ENCODE measurements at places on chromosomes 1 and 21.
A peak's percentile ranks its signal among the peaks of the same experiment; 100 is the strongest.

DNA sequence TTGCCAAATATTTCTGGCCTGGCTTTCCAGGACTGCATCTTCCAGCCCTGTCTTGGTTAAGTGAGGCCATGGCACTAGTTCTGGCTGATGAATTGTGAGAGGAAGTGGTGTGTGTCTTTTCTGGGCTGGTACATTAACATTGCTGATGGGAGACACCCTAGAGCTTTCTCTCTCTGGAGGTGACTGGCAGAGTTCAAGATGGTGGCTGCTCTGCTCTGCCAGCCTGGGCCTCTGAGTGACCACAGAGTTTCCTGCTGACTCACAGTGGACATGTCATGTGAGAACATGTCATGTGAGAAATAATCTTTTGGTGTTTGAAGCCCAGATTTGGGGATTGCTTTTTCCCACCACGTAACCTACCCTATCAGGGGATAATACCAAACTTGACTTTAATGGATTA lies 218.0 kb upstream of the KIAA0040 start:
- DNase-seq = no peak

DNA sequence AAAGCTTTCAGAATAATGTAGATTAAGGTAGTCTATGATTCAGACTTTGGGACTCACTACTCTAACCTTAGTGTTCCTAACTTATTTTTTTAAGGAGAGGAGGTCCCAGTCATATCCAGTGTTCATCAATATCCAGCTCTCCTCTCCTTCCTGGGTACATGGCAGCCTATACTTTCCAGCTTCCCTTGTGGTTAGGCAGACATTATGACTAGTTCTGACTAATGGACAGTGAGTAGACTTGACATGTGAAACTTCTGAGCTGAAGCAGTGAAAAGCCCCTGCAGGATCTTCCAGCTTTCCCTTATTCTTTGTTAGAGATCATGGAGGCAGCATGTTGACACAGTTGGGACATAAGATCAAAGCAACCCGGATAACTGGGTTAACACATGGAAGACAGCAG lies 144.2 kb downstream of the PTPRU start:
- DNase-seq = no peak

- DNase-seq = no peak
These were observed 23.8 kb downstream of the PMVK start for GRCh38 chr1:154912755-154913154.

DNA sequence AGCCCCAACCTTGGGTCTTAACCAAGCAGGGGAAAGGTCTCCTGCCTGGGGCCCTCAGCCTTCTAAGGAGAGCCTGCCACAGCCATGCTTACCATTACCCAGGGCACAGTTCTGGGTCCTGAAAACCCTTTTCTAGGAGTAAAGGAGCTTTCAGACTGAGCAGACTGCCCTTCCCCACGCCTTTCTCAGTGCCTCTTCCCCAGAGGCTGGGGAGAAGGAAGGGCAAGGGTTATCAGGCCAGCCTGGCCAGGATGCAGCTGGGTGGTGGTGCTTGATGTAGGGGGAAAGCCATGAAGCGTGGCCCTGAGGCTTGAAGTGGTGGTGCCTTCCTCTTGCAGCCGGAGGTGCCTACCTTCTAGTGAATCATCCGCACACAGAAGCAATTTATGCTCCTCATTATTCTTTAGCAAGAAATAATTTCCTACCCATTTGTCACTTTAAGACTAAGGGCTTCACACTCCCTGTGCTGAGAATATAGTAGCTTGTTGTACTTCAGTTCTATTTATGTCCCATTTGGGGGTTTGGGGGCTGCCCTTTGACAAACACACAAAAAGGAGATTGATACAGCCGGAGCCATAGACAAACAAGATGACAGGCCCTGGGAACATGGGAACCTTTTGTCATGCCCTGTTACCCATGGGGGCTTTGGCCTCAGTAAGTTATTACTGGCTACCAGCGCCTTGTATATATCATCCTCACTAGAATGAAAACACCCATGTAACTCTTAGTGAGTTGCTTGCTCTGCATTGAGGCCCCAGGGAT lies 40.7 kb downstream of the MAN1C1 start:
- DNase-seq = no peak

DNA sequence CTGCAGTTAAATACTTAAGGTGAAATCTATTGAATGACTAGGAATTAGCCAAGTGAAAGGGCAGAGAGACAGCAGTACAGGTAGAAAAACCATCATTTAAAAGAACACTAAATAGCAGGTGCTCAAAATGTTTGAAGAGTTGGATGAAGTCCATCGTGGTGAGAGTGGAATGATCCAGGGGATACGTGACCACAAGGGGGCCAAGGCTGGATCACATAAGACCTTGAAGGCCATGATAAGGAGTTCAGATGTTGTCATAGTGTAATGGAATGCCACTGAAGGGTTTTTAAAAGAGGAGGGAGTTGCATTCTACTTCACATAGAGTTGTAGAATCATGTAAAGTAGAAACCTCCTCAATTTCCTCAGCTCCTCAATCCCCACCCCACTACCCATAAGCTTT lies 34.8 kb upstream of the HOOK1 start:
- no peak for DNase-seq

DNA sequence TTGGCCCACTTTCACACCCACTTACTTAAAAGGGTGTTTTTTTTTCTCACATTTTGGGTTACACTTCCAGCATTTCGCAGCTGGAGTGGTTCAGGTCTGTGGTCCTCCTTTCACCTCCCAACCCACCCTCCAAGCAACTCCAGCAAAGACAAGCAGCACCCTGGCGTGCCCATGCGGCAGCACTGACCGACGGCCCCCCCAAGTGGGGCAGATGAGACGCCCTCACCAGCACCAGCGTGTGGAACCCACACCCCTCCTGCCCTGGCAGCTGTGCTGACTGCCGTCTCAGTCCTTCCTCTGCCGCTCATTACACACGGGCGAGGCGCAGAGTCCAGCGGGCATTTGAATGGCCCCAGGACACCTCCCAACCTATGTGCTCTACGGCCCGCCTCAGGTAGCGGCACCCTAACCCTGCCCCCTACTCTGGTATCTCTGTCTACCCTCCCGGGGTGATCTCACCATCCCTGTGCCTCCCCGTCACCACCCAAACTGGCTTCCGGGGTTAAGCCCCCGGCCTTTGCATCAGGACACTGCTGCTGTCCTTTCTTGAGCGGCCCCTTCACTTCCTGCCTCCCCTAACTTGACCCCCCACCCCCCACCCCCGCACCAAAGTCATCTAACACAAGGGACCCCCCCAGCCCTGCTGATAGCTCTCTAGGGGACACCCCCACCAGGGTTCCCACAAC lies 10.9 kb downstream of the LSS start:
- no peak for DNase-seq

DNA sequence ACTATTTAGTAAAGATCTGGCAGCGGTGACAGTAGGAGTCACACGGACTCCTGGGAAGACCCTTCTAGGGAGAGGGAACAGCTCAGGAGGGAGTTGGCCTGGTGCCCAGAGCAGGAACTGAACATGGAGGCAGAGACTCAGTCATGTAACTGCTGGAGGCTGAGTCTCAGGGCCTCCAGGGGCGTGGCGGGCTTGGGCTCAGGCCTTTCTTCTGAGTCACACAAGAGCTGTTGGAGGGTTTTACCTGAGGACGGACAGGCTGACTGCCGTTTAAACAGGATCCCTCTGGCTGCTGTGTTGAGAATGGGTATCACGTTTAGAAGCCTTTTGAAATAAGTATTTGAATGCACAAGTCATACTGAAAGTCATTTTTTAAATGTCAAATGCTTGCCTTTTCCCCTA lies 7.2 kb upstream of the ETS2 start:
- peak; percentile 84 for DNase-seq

DNA sequence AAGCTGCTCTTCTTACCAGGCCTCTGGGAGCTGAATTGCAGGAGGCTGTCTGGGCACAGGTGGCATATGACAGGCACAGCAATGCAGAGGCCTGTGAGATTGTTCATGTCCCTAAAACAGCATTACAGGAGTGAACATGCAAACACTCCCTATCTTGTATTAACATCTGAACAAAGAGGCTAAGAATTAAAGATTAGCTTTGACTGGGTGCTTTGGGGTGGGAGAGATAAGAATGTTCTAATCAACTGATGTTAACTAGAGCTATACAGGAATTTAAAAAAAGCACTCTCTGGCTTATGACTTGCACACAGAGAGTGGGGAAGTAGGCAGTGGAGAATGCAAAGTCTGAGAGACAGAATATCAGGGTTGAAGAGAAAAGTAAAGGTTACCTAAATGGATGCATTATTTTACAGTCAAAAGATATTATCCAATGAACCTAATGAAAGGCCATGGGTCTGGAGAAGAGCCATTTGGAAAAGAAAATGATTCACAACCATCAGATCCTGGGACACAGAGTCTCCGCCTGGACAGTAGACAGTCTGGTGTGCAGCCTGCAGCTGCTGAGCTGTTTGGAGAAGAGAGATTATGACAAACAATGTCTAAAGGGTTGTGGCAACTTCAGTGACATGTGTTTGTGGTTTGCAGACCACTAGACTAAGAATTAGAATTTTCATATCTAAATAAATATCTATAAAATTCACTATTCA lies 20.2 kb downstream of the DPT start:
- DNase-seq = no peak

- DNase-seq = no peak
These were observed 86.5 kb upstream of the RGS1 start for GRCh38 chr1:192489047-192489446.

- DNase-seq = peak; percentile 92
These were observed at the start of gene CXADR for GRCh38 chr21:17512253-17513213. Gene CXADR (plus strand): TSS chr21:17513043. CDS start chr21:17513130, 87 bp downstream.

DNA sequence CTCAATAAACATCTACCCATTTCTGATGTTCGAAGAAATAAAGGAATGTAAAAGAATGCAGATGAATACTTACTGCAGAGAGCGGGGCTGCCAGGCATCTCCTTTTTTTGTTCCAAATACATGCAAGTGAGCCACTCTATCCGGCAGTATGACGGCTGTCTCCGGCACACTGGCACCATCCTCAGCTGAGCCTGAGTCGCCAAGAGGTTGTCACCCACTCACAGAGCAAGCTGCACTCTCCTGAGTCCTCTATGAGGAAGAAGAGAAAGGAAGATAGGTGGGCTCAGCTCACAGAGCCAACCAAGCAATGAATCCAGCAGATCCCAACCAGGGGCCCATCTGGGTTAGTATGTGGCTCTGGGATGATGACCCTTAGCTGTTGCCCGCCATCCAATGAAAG lies 65.3 kb downstream of the CD46 start:
- DNase-seq = no peak

GRCh38 chr1:18253093-18253492 lies 145.5 kb downstream of the IGSF21 start:
- DNase-seq = no peak

- DNase-seq = no peak
These were observed 10.1 kb downstream of the CCDC185 start for GRCh38 chr1:223403184-223403815.

DNA sequence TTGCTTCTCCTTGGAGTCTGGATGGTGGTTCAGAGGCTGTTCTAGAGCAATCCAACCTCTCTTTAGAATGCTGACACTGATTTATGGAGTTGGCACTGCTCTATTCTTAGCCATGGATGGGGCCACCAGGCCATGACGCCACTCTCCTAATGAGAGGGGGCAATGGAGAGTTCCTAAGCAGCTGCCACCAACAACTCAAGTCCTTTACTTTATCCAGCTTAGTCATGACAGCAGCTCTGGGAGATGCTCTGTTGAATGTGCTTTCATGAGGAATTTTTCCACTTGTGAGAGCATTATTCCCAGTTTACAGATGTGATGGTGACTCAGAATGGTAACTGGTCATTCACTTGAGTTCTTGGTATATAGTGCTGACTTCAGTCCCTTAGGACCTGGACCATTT lies 366.3 kb downstream of the HHAT start:
- no peak for DNase-seq

- DNase-seq = no peak
These were observed 6.6 kb downstream of the SELP start for GRCh38 chr1:169623132-169623926.

DNA sequence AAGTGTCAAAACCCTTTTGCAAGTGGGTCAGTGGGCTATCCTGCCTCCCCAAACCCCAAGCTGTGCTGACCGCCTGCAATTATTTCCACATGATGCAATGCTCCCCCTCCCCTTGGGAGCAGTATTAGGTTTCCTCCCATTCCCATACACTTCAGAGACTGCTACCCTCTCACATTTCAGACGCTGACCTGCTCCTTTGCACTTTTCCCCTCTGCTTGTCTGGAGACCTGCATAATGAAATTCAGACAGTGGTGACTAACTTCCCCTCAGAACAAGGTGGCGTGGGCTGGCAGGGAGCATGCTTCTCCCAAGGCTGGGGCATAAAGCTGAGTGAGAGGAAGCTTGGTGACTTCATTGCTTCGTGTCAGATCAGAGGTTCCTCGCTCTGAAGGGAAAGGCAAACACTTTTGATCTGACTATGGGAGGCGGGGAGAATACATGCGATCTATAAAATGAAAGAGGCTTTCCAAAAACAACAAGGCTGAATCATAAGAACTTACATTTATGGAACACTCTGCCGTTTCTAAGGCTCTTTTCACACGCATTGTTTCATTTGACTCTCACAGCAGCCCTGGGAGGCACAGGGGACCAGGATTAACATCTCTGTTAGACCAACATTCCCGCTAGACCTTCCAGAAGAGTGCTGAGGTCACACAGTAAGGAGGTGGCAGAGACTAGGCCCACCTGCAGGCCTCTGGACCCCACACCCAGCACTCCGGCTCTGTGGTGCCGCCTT lies 27.5 kb upstream of the ROR1 start:
- DNase-seq = no peak

- no peak for DNase-seq
These were observed 68.0 kb upstream of the CYP2J2 start for GRCh38 chr1:59994302-59995198.

DNA sequence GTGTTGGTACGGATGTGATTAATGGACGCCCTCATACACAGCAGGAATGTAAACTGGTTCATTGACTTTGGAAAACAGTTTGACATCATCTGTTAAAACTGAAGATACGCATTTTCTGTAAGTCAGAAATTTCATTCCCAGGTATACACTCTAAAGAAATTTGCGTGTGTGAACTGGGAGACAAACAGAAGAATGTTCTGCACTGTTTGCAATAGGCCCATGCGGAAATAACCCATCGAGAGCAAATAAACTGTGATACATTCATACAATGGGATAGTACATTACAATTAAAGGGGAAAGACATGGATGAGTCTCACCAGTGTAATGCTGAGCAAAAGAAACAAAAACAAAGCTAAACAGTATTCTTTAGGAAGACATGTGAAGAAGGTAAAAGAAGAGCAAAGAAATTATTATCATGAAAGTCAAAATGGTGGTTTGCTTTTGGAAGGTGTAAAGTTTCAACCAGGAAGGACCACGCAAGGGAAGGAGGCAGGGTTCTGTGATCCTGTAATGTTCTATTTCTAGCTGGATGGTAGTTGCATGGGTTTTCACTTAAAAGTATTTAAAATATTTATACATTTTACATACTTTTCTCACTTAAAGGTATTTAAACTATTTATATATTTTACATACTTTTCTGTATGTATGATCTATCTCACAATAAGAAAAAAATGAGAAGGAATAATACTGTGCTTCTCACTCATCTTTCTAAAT lies 30.3 kb downstream of the INTS7 start:
- DNase-seq = no peak

DNA sequence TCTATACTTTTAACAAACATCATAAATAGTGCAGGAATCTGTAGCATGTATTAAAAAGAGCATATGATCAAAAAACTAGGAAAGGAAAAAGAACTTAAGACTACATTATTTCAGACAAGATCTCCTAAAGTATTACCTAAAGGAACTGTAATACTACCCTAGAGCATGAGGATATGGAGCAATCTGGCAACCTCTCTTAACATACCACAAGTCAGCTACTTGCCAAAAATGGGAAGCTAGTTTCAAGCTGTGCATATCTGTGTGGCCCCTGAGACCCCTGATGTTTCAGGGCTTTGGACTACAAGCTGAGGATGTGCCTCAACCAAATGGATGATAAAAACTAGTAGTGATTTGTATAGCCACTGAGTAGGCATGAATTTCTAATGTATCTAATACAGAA lies 525.6 kb downstream of the PTBP2 start:
- no peak for DNase-seq
